Renal cortical epithelial cell (primary cell): ENCODE measurements at places on chromosomes 7 and 10.

GRCh38 chr10:13120786-13121499 is 21.0 kb downstream of the OPTN start:
- no peak for DNase-seq

- peak; percentile 43 for DNase-seq
Measured at GRCh38 chr7:12583176-12583575, 12.7 kb downstream of the SCIN start.

DNA sequence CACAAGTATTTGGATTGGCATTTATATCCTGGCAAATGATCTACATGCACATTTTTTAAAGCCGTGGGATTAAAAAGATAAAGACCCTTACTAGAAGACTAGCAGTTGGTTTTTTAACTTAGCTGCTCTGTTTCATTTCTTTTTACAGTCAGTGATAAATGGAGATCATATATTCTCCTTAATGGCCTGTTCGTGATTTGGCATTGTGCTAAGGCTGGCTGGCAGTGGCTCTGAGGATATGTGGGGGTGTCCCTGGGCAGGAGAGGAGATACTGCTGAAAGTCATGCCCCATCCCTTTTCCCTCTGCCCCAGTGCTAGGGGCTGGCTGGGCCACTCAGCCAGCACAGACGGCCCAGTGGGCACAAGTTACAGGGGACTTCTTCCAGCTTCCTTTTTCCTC is 341.7 kb downstream of the PRPF18 start:
- DNase-seq: no peak

- DNase-seq: no peak
Measured at GRCh38 chr7:69399401-69399800, 198.9 kb upstream of the AUTS2 start.

- DNase-seq: peak; percentile 56
Measured at GRCh38 chr10:95319239-95319638, 28.4 kb upstream of the PDLIM1 start.

GRCh38 chr10:86846088-86846487 is 89.7 kb downstream of the BMPR1A start:
- no peak for DNase-seq

DNA sequence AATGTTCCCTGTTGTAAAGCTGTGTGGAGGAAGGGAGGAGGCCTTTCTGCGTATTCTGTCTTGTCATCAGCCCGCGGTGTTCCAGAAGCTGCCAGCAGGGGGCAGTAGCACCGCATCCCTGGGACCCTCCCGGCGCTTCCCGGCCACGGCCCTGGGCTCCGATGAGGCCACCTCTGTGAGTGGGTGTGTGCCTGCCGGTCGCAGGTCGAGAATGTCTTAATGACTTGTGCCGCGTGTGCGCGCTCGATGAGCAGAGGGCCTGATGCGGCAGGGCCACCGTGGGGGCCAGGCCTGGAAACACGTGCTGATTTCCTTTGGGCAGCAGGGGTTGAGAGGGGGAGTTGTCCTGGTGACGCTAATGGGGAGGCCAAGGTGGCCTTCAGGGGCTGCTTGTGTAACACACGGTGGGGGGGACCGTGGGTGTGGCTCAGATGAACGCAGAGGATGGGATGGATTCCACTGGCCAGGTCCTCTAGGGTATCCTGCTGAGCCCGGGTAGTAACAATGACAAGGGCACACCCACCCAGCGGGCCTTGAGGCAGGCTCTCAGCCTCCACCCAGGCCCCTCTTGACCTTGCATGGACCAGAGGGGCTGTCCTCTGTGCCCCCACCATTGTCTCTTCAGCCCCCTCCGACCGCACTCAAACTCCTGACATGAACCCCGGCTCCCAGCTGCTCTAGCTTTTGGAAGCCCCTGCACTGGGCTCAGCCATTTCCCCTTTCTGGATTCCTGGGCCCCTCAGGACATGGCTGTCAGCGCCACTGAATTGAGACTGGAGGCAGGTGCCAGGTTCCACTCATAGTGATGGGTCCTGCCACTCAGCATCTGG is 135.9 kb upstream of the PODXL start:
- DNase-seq: no peak

DNA sequence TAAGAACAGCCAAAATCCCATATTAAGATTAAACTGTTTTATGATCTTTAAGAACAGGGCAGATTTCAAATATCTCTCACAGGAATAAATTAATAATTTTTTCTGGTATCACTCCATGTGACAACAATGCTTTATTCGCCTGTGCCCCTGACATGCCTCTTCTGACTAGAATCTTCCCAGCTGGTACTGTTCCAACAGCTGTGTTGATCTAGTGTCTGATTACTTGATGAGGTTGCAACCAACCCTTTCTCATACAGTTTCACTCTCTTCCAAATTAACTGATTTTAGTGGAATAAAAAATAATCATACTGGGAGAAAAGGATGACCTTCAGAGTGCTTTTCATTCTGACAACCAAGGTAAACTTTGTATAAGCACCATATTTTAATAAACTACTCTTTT is 151.9 kb downstream of the CHRM2 start:
- DNase-seq: no peak

GRCh38 chr7:22931011-22931410 is 82.9 kb downstream of the HYCC1 start:
- no peak for DNase-seq

- no peak for DNase-seq
Measured at GRCh38 chr7:132614428-132615318, 38.4 kb upstream of the PLXNA4 start.

GRCh38 chr10:124196659-124197058 is 103.3 kb upstream of the CHST15 start:
- no peak for DNase-seq

GRCh38 chr10:61992059-61992460 is 90.6 kb downstream of the ARID5B start:
- peak; percentile 66 for DNase-seq

DNA sequence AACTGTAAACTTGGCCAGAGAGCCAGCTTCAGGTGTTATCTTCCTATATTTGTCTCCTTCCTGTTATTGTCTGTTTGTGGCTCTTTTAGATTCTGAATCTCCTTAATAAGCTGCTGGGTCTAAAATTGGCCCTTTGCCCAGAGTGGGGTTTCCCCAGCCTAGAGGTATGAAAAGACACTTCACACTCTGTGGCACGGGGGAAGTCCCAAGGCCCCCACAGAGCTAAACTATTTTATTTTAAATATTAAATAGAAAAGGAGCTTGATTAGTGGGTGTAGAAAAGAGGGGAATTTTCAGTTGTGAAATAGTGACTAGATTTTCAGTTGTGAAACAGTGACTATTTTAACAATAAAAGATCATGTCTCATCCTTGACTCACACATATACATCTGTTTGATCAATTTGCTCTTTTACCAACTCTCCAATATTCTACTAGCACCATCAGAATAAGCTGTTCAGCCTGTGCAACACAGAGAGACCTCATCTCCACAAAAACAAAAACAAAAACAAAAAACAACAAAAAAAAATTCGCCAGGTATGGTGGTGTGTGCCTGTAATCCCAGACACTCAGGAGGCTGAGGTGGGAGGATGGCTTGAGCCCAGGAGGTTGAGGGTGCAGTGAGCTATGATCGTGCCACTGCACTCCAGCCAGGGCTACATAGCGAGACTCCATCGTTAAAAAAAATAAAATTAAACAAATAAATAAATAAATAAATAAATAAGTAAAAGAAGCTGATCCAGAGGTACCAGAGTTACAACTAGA is 24.9 kb upstream of the ADO start:
- DNase-seq: peak; percentile 81

DNA sequence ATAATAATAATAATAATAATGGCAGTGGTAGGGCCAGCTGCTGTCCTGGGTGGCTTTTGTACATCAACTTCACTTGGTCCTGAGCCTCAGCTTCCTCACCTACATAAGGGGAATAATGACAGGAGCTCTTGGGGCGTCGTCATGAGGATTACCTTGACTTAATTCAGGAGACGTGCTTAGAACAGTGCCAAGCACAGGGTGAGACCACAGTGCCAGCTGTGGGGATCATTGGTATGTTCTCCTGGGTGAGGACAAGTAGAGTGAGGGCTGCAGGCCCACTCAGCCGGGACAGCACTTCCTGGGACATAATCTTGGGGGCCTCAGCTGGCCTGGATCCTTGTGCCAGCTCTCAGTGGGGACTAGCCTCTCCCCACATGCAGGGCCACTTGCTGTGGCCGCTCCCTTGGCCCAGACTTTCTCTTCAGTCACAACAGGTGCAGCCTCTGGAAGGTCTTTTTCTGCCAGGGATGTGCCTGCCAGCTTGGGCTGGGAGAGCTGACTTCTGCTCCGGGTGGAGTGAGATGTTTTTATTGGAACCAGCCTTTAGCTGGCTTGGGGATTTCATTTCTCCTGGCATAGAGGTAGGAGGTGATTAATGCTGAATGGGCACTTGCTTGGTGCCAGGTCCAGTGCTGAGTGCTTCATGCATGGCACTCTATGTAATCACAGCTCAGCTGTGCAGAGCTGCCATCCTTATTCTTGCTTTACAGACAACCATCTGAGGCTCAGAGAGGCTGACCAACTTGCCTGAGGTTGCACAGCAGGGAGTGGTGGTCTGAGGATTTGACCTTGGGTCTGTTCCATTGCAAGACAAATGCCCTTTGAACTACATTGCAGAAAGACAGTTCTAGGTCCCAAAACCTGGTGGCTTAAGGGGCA is 45.3 kb downstream of the TSPAN15 start:
- DNase-seq: no peak
